ENCODE measurements at places on chromosomes 1 and 21. TPM values are rescaled to one million over a fixed set of nuclear protein-coding genes. Genes with fewer than 3 reads are reported as not detected.

DNA sequence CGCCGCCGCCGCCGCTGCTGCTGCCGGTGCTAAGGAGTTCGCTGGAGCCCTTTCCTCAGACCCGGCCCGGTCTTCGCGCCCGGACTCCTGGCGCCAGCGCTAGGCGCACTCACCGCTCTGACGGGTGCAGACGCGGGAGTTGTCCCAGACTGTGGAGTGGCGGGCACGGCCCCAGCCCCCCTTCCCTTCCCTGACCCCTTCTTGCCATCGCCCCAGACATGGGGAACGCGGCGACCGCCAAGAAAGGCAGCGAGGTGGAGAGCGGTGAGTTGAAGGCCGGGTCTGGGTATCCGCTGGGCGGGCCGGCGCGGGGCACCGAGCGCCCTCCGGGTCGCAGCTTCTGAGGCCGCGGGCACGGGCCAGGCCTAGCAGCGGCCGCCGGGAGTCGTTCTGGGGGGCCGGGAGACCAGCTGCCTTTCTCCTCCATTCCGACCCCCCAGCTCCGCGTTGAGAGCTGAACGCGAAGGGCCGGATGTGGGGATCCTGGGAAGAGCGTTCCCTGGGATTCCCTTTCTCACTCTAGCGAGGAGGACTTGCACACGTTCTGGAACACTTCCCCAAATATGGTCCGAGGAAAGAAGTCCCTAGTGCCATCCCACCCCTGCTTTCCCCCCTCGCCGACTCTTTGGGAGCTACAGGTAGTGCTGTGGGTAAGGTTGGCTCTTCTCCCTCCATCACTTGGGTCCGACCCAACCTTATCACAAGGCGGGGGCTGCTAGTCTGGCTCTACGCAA, 65.8 kb upstream of the PRKACB start:
- peak overlapping the region; percentile 89 for H3K27ac ChIP-seq
- H3K36me3 ChIP-seq: no peaks in the 10 kb centered on the region
- H3K4me1 ChIP-seq: peaks cover 4% of the 10 kb centered on the region
- peak overlapping the region; percentile 90 for H3K4me3 ChIP-seq
- no peaks in the 10 kb centered on the region for H3K27me3 ChIP-seq
- peak; percentile 70 for DNase-seq

- H3K4me1 ChIP-seq: peaks cover 63% of the 10 kb centered on the region
- H3K36me3 ChIP-seq: no peaks in the 10 kb centered on the region
- no peak for DNase-seq
- H3K27me3 ChIP-seq: no peaks in the 10 kb centered on the region
- no peak overlapping the region for H3K4me3 ChIP-seq
These were observed 20.8 kb upstream of the EPHA2 start for GRCh38 chr1:16176653-16177052.

DNA sequence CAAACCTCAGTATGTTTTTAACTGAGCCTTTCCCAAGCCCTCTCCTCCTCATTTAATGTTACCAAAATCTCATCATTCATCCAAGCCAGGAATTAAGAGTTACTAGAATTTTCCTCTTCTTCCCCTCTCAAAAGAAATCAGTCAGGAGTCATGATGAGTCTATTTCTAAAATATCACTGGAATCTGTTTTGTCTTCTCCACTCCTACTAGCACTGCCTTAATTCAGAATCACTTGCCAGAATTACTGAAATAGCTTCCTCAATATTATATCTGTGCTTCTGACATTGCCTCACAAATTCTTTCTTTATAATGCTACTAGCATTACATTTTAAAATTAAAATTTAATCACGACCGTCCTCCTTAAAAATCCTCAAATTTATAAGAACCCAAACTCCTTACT, 106.1 kb downstream of the PTGER3 start:
- H3K27me3 ChIP-seq: no peaks in the 10 kb centered on the region
- DNase-seq: no peak
- H3K36me3 ChIP-seq: no peaks in the 10 kb centered on the region
- H3K4me3 ChIP-seq: no peak overlapping the region
- H3K27ac ChIP-seq: no peak overlapping the region

- no peaks in the 10 kb centered on the region for H3K27me3 ChIP-seq
- H3K4me3 ChIP-seq: no peak overlapping the region
These were observed 200.9 kb downstream of the LTN1 start for GRCh38 chr21:28791595-28792282.

Gene RAD54L
- total RNA-seq: 2.8 TPM

Gene CYP4A11
- total RNA-seq: 0.13 TPM

Gene ADGRB2
- total RNA-seq: 12.5 TPM

DNA sequence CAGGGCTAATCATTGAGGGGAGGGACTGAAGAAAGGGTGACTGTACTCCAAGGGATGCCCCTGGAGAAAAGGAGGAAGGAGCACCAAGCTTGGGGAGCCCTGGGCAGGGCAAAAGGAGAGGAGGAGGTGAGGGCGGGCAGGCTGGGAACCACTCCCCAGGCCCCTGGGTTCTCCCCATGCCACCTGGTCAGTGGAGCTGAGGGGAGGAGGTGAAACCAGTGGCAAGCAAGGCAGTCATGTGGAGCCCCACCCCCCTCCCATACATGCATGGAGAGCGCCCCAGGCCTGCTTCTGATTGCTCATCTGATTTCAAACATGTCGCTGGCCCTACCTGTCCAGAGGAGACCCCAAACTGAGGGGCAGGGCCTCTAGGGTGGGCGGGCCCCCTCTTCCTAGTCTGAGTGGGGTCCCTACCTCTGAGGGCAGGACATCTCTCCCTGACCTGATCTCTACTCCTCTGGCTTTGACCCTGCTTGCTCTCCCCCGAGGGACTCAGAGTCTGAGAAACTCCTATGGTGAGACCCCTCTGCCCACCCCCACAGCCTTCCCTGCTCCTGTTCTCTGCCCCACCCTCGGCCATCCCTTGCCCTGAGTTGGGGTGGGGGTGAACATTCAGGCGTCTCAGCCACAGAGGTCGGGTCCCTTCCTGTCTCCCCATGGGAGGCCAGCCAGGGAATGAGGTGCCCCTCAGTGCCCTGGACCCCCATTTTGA, 18.6 kb downstream of the INSRR start:
- H3K4me3 ChIP-seq: no peak overlapping the region
- H3K27ac ChIP-seq: no peak overlapping the region
- peaks cover 78% of the 10 kb centered on the region for H3K27me3 ChIP-seq
- peaks cover 7% of the 10 kb centered on the region for H3K4me1 ChIP-seq

Gene SEC16B
- total RNA-seq: 7.4 TPM

All from muscle of leg (tissue), 16 donors.